ENCODE measurements at places on chromosomes 4 and X.

- no peak for DNase-seq
These were observed 488 bp downstream of the TBC1D25 start for GRCh38 chrX:48540028-48540375.

- no peak for DNase-seq
These were observed 234.6 kb downstream of the SLC7A11 start for GRCh38 chr4:138007572-138007971.

DNA sequence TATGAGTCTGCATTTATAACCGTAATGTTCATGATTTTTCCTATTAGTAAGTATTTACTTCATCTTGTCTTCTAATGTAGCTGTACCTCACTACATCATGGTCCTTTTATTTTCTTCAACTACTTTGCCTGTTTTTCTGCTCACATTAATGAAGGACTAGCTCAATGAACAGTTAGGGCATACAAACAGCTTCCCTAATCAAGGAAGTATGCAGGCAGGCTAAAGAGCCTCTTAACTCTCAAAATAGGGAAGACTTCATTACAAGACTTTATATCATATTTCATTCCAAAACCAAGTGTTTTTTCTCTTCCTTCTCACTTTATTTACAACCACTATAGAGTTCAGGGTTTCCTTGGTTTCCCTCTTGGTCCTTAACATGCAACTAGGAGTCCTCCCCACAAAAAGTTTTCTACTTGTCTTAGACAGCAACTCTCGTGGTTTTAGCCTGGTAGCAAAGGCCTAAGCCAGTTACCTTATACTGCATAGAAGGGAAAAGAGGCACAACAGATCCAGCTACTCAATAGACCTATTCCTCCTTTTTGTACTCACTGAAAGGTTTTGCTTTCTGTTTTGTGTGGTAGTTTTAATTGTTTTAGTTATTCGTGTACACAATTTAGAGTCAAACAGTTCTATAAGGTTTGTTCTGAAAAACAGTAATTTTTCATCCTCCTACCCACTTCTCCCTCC, 40.8 kb downstream of the SMIM14 start:
- no peak for DNase-seq

DNA sequence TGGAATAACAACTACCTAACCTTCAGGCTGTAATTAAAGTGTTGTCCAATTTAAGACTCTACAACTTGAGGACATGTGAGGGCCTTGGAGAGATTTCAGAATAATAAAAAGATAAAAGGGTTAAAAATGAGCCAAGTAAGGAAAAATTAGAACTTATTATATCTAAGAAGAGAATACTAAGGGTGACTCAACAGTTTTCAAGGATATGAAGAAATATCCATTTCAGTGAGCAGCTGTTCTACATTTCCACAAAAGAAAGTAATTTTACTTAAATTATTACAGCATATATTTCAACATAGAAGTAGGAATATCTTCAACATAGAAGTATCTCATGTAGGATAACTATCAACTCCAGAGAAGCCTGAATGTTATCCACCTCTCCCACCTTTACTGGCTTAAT, 11.3 kb downstream of the SNX12 start:
- DNase-seq, result no peak

DNA sequence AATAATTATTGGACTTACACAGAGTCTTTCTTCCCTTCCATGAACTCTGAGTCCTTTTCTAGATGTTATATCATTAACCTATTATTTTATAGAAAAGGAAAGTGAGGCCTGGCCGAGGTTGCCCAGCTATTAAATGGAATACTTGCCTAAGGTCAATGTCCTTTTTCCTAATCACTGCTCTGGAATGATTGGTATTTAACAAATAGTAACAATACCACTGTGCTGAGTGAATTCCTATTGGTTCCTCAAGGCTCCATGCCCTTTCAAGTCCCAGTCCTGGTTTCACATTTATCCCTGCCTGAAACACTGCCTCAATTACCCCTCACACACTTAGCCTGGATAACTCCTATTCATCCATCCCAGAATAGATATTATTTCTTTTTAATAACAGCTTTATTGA, 6.2 kb downstream of the TCEAL9 start:
- DNase-seq, result no peak

DNA sequence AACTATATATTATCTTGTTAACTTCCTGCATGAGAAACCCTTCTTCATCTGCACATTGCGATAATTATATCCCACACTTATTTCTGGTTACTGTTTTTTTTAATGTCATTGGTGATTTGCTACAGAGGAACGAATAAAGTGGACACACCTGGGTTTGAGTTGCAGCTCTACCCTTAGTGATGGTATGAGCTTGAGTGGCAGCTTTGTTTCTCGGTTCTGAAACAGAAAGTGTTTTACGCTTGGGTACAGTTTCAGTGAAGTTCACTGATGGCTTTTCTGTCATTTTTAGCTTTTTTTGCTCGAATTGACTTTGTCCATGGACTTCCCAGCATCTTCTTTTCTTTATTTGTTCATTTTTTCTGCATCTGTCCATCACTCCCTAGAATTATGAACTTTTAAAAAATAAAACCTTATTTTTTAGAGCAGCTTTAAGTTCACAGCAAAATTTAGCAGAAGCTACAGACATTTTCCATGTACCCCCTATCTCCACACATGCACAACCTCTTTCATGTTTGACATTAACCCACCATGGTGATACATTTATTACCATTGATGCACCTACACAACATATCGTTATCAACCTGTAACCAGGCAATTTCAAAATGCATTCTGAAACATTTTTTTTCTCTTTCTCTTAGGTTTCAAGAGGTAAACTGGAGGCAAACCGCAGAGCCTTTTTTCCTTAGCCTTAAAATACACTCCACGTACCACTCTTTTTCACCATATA, 1041.6 kb upstream of the PRKX start:
- no peak for DNase-seq

- no peak for DNase-seq
These were observed 38.8 kb upstream of the AFAP1 start for GRCh38 chr4:7978489-7978888.

DNA sequence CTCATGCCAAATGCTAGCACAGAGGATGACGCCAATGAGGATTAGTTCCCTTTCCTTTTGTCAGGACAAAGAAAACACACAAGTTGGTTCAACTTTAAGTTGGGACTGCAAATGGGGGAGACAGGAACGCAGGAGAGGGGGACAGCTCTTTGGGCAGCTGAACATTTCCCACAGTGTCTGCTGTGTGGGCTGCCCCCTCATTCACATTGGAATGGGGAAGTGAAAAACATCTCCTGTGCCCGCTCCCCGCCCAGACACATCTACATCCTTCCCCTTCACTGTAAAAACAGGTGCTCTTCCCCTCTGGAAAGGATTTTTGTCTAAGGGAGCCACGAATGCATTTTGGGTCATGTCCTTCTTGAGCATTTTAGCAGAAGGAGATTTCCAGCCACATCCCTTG, 44.5 kb upstream of the TBC1D9 start:
- no peak for DNase-seq

GRCh38 chr4:159503236-159504008, 400.5 kb downstream of the RAPGEF2 start:
- no peak for DNase-seq

DNA sequence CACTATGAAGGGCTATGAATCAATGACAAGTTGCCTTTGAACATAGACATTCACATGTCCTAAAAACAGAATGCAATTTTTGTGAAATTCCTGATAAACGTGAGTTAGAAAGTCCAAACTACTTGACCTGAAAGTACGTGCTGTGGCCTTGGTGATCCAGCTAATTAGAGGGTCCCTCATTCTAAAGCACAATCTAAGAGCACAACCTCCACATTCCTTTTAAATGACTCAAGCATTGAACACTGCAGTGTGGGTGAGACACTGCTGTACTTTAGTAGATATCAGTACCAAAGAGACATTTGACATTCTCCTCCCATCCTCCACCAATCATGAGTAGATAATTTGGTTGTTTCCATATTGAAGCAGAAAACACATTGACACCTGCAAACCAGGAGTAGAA, 73.5 kb downstream of the FAM47B start:
- DNase-seq, result no peak

All from right renal cortex interstitium (tissue), 3 donors.